ENCODE measurements at places on chromosomes 3 and 15.

- peak; percentile 89 for DNase-seq
Observed at GRCh38 chr3:13012221-13012691, 61.0 kb downstream of the IQSEC1 start.

- DNase-seq: no peak
Observed at GRCh38 chr3:153901991-153902390, 219.2 kb upstream of the ARHGEF26 start.

DNA sequence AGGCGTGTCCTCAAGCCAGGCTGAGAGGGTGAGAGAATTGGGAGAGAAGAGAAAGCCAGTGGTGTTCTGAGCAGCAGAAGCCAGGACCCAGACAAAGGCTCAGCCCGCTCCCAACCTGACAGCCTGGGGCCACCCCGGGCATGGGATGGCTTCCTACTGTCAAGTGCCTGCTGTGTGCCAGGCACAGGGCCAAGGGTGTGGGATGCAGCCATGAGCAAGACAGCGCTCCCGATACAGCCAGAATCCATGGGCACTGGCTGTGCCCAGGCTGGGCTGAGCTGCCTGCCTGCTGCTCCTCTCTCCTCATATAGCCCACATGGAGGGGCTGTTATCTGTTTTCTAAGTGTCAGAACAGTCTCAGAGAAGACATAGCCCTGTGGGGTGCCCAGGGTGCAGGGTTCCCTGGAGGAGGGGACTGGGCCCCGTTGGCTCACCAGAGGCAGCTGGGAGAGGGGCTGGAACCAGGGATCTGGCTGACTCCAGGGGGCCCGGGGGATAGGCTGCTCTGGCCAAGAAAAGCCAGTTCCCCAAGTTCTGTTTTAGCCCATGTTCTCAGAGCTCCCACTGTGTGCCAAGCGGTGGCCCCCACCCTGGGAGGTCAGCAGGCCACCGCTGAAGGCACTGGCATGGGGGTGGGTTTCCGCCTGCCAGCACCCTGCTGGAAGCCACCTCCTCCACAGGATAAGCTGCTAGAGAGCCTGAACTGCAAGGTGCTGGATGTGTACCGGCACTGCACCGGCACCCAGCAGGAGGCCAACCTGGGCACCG, 39.0 kb downstream of the CFAP100 start:
- no peak for DNase-seq

DNA sequence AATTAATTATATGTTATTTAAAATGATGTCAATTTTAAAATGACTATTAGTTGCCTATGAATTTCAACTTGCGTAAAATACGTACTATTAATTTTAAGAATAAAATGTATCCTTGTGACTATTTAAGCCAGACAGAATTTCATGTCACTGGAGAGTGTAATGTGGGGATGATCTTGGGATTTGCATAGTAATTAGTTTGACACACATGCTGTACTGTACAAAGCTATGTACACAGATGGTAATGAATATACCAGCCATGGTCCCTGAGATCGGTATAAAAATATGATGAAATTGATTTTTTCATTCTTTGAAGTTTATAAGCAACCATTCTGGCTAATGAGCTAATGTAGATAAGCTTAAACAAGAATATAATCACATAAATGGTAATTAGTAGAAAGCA, 134.4 kb upstream of the ROBO1 start:
- no peak for DNase-seq

DNA sequence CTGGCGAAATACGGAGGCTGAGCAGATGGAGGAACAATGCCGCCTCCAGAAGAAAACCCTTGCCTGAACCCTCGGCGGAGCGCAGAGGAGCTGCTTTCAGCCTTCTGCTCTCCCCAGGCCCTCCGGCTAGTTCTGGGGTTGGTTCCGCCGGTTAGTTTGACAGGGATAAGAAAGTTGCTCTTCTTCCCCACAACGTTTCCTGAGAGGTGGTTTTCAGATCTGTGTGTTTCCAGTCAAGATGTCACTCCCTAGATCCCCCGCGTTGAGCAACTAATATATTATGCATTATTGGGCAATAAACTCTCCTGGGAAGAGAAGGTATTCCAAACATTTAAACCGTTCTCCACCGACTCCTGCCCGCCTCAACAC, 551 bp downstream of the NLGN1 start:
- DNase-seq: peak; percentile 58

DNA sequence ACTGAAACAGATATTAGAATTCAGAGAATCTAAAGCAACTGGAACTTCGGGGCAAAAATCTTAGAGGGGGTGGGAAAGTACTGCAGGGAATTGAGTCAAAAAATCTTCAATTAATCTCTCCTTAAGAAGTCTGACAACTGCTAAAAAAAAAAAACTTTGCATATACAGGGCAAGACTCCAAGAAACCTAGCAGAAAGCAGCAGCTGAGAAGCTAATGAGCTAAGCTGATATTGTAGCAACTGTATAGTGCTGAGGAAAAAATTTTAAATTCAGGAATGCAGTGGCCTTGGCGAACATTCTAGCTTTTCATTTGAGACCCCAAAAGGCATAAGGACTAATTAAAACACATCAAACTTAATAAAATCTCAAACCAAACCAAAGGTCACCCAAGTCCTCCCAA, 113.6 kb downstream of the SCAPER start:
- DNase-seq: no peak

- DNase-seq: no peak
Observed at GRCh38 chr15:90558171-90558573, 28.4 kb downstream of the CRTC3 start.

DNA sequence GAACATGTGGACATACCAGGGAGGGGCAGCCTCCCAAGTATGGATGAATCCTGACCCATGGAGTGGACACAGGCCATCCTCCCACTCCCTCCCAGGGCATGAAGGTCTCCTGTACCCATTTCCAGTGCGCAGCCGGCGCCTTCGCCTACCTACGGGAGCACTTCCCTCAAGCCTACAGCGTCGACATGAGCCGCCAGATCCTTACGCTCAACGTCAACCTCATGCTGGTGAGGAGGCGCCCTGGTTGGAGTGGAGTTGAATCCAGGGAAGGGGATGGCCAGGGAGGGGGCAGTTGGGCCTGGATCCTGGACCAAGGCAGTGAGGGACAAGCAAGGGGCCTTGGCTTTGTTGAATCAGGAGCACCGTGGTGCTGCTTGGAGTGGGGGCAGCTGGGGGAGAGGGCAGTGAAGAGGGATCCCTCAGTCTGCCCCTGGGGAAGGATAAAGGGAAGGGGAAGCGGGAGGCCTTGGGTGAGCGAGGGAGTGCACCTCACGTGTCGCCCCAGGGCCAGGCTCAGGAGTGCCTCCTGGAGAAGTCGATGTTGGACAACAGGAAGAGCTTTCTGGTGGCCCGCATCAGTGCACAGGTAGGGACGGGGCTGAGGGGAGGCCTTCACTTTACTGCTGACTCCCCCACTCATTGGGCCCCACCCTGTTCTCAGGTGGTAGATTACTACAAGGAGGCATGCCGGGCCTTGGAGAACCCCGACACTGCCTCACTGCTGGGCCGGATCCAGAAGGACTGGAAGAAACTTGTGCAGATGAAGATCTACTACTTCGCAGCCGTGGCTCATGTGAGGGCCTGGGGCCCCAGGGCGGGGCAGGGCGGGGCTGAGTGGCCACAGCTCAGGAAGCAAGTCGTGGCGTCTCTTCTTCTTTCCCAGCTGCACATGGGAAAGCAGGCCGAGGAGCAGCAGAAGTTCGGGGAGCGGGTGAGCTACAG, 25.3 kb downstream of the PTPN23 start:
- no peak for DNase-seq

All from aorta (tissue), 5 donors.